NCI-H446 (cell line): ENCODE measurements at places on chromosomes 7 and 10.
A peak's percentile ranks its signal among the peaks of the same experiment; 100 is the strongest.

DNA sequence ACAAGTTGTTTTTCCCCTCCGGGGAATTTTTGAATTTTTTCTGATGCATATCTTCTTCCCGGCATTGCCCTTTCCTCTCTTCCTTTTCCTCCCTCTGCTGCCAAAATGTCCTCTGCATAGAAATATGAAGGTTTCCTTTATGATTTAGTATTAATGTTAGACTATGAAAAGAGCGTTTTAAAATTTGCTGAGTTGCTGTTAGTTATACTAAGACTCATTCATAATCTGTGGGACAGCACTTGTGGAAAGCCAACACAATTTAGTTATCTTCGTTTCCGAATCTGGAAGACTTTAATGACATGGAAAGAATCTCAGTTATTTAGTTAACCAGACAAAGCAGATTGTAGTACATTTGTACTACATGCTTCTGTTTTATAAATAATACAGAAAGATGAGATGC, 25.0 kb downstream of the POU6F2 start:
- no peak for DNase-seq

- DNase-seq, result no peak
These were observed 50.5 kb upstream of the MRLN start for GRCh38 chr10:59803714-59804113.

- DNase-seq, result no peak
These were observed 850.9 kb downstream of the LRMDA start for GRCh38 chr10:76282061-76283025.

DNA sequence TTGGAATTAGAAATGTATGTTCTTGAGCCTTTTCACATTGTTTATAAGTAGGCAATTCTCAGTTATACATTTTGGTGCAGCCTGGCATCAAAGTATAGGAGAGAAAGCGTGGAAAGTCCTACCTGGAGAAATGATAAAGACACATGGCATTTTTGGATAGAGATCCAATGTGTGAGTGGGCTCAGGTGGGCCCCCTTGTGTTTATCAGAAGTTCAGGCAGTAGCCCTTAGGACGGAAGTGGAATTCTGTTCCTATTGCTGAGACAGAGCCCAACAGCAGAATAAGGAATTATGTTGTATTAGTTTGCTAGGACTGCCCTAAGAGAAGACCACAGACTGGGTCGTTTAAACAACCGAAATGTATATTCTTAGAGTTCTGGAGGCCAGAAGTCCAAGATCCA, 85.2 kb upstream of the AMPH start:
- no peak for DNase-seq

DNA sequence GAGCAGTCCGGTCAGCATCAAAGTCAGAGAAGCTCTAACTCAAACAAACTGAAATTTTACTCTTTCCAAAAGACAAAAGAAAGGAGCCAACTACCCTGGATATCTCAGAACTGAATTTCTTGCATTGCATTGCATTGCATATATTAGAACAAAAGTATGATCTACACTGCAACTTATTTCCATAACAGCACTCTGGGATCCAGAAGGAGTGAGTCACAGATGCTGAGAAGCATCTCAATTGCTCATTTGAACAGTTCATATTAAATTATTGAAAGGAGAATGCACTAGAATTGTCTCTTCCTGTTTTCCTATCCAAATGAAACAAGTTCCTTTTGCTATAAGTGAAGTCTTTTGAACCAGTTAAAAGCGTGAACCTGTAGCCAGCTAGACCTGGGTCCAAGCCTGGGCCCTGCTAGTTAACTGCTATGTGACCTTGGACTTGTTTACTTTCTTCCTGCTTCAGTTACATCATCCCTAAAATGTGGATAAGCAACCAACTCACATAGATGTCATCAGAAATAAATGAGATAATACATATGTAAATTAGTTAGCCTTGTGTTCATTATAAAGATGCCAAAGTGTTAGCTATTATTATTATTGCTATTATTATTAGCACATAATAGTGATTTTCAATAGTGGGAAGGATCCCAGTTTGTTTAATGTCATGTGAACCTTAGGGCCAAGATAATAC, 184.1 kb downstream of the CREB5 start:
- DNase-seq, result no peak

DNA sequence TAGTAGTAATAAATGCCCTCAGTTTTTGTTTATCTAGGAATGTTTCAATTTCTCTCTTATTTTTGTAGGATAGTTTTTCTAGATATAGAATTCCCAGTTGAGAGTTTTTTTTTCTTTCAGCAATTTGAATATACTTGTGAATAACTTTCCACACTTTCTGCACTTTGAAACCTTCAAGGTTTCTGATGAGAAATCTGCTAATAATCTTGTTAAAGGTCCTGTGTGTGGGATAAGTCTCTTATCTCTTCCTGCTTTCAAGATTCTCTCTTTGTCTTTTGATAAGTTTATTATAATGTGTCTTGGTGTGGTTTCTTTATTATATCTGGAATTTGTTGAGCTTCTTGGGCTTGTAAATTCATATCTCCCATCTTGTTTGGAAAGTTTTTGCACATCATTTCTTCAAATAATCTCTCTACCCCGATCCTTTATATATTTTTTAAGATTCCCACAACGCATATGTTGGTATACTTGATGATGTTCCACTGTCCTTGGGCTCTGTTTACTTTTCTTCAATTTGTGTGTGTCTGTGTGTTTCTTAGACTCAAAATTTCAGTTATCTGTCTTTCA, 103.5 kb downstream of the MKX start:
- DNase-seq, result no peak

DNA sequence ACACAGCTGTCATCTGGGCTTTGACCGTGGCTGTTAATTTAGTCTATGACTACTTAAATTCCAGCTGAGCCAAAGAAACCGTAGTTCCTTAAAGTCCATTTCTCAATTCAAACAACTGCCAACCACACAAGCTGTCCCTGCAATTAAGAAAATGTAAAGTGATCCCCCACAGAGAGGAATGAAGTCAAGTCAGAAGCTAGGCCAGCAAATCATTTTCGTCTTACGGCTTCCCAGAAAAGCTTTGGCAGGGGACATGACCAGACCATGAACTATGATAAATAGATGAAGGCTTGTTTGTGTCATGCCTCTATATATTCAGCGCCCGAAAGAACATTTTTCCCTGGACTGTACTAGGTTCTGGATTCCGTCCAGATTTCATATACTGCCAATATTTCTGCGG, 54.6 kb downstream of the HACD1 start:
- peak; percentile 63 for DNase-seq

DNA sequence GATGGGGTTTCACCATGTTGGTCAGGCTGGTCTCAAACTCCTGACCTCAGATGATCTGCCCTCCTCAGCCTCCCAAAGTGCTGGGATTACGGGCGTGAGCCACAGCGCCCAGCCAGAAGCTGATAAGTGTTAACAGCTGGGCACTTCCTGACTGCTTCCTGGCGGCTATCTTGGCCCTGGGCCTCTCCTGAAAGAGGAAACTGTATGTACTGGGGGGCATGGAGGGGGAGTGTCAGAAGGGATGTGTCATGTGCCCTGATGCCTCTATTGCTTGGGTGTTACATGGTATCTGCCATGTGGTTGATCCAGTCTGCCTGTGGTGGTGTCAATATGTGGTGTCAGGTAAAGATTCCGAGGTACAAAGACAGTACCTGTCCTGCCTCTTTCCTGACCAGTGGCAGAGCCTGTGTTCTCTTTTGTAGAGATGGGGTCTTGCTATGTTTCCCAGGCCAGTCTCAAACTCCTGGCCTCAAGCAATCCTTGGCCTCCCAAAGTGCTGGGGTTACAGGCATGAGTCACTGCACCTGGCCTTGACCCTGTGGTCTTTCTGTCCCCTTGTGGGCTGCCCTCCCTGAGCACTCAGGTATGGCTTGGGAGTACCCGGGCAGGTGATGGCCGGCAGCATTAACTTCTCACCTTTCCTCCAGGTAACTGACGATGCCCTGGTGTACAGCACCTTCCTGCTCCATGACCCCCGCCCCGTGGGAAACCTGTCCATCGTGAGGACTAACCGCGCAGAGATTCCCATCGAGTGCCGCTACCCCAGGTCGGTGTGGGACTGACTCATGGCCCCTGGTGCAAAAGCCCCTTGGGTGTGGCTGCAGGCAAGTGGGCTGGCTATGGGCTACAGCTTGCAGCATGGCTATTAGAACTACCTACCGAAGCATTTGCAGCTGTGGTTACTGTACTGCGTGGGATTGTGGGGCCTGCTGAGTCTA, 4.4 kb downstream of the ZP3 start:
- no peak for DNase-seq

- DNase-seq, result no peak
These were observed 9.9 kb downstream of the TAS2R41 start for GRCh38 chr7:143487566-143487965.

DNA sequence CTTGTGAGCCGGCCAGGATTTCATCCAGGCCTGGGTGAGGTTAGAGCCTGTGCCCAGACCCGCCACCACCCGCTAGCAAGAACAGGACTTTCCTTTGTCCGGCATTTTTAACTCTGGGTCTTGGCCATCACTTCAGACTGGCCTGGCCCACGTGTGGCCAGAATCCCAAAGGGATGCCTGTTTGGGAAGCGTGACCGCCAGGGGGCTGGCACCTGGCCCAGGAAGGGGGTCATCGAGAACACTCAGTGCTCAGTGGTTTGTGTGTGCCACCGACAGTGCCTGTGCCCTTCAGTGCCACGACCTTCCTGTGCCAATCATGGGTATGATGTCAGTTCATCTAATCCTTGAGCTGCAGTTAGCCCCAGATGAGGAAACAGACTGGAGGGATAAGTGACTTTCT, 85.0 kb downstream of the ZMIZ1 start:
- DNase-seq, result no peak

DNA sequence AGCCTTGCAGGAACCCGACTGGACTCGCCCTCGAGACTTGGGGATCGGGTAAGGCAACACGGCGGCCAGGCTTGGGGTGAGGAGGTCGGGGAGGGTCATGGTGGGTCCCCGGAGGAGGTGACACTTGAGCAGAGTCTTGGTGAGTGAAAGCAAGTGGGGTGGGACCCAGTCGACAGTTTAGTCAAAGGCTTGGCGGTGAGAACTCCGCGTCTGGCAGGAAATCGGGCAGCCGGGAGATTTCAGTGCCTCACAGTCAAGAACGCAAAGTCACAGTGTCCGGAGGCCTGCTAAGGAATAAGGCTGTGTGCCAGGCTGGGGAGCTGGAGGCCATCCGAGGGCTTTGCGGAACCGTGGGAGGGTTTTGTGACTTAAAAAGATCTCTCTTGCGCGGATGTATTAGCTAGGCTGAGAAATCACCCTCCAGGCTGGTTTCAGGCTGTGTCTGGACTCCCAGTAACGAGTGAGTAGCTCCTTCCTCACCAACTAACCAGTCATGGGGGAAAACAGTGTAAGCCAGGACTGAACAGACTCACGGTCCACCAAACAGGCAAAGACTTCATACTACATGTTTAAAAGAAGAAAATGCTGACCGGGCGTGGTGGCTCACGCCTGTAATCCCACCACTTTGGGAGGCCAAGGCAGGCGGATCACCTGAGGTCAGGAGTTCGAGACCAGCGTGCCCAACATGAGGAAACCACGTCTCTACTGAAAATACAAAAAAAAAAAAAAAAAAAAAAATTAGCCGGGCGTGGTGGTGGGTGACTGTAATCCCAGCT, 613 bp downstream of the AP5Z1 start:
- no peak for DNase-seq

DNA sequence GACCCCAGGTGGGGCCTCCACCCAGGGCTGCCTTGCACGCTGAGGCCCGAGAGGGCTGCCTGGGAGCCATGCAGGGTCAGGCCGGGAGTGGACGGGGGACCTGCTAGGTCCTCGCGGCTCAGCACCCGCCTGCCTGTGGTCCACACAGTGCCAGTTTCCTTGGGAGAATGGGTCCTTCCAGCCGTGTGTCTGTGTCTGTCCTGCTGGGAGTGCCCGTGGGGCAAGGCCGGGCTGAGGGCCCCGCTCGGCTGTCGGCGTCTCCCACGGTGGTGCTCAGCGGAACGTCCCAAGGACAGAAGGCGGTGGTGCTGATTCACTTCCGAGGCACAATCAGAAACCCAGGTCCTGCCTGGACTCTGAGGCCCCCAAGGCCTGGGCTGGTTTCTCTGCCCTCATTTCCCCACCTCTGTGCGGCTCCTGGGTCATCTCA, 23.2 kb upstream of the GTPBP4 start:
- DNase-seq, result no peak

DNA sequence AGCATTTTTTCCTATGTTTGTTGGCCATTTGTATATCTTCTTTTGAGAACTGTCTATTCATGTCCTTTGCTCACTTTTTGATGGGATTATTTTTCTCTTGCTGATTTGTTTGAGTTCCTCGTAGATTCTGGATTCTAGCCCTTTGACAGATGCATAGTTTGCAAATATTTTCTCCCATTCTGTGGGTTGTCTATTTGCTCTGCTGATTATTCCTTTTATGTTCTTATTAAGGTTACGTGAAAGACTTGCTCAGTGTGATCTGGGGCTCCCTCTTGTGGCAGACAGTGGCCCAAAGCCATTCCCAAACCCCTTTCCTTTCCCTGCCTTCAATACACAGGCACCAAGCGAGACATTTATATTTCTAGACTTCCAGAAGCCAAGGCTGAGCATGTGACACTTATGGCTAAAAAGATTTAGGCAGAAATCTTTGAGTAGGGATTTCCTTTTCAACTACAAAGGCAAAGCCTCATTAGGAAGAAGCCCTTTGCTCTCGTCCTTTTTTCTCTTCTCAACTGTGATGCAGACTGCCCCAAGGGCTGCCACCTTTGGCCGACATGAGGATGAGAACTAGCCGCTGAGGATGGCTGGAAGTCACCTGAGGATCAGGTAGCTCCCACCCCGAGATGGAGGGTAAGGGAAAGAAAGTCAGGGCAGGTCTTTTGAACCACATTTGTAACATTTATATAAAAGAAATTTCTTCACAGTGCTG, 23.6 kb downstream of the ST8SIA6 start:
- DNase-seq, result peak; percentile 60

DNA sequence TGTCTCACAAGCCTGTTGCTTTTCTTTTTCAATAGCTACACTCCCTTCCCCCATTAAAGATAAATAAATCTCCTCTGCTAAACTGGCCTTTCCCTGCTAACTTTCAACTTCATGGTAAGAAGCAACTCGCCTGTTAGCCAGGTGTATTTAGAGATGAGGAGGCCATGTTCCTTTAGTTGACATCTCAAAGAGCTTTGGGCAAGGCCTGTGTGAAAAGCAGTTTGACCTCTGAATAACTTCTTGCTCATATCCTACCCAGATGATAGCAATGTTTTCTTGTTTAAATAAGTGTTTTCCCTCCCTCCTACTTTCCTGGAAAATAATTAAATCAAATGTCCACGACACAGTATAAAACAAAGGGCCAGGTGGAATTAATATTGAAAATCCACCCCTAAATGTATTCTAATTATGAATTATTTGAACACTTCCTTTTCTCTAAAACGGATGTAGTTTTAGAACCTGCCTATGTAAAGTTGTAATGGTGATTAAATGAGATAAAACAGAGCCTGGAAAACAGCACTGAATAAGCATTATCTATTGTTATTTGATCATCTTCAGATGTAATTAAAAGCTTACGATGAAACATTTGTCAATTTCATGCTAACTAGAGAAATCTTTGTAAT, 78.5 kb downstream of the HGF start:
- no peak for DNase-seq

GRCh38 chr10:98168766-98169165, 34.3 kb downstream of the R3HCC1L start:
- DNase-seq, result no peak
